ENCODE measurements at places on chromosomes 11 and 22.

GRCh38 chr22:38572065-38572464 is 2.1 kb upstream of the DMC1 start:
- DNase-seq, result peak; percentile 2

GRCh38 chr11:35083431-35084238 is 55.3 kb upstream of the CD44 start:
- peak; percentile 70 for DNase-seq

GRCh38 chr11:12193515-12194336 is 83.3 kb downstream of the MICAL2 start:
- no peak for DNase-seq

GRCh38 chr11:126438691-126439090 is 83.2 kb downstream of the ST3GAL4 start:
- no peak for DNase-seq

- peak; percentile 20 for DNase-seq
Measured at GRCh38 chr11:9144828-9145227, 53.4 kb upstream of the SCUBE2 start.

GRCh38 chr11:113876074-113876797 is 864 bp upstream of the USP28 start:
- DNase-seq, result no peak

DNA sequence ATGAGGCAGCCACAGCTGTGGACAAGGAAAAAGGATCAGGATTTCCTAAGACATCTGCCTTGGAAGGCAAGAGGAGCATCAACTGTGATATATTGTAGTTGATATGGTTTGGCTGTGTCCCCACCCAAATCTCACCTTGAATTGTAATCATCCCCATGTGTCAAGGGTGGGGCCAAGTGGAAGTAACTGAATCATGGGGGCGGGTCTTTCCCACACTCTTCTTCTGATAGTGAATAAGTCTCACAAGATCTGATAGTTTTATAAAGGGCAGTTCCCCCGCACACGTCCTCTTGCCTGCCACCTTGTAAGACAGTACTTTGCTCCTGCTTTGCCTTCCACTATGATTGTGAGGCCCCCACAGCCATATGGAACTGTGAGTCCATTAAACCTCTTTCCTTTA is 10.2 kb downstream of the RIC8A start:
- DNase-seq, result no peak

Data from NCI-H446 (cell line).